ENCODE measurements at places on chromosomes 11 and 22.

DNA sequence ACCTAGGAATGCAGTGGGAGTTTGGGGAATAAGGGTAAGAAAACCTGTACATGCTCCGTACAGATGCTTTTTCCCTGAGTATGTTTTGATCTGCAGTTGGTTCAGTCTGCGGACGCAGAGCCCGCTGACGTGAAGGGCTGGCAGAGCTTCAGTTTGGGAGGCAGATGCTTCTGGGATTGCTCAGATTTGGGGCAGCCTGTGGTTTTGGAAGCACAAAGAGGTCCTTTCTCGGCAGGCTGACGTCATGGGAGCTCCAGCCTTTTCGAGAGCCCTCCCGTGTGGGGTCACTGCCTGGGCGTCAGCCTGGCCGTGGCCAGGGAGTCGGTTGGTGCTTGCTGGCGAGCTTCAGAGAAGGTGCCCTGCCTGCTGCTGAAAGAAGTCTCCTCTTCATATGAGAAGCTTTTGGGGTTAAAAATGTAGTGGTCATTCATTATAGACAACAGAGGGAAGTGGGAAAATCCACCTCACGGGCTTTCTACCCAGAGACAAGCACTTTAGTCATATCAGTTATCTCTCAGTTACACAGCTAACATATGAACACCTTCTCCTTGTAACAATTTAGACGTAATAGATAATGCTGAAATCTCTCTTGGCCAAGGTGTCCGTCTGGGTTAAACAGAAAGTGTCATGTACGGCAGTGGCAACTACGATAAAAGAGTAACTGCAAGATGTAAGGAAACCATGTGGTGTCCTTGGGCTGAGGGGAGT, 26.8 kb downstream of the TPCN2 start:
- no peak for DNase-seq

DNA sequence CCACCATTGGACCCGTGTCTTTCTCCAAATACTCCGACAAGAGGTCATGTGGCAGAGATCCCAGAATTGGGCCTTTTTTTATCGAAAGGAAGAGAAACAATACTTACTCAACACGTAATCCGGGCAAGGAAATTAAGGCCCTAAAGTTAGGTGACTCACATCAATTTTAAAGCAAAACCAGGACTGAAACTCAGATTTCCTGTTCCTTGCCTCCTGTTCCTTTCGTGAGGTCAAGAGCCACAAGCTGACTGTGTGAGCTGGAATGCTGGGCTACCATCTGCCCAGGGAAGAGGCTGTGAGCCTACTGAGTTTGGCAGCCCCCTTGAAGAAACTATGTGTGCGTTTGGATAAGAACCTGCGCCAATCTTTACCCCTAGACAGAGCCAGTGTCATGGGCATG, 27.1 kb upstream of the MRGPRX2 start:
- no peak for DNase-seq

GRCh38 chr11:67384851-67385366, 6.9 kb upstream of the RAD9A start:
- DNase-seq = no peak

DNA sequence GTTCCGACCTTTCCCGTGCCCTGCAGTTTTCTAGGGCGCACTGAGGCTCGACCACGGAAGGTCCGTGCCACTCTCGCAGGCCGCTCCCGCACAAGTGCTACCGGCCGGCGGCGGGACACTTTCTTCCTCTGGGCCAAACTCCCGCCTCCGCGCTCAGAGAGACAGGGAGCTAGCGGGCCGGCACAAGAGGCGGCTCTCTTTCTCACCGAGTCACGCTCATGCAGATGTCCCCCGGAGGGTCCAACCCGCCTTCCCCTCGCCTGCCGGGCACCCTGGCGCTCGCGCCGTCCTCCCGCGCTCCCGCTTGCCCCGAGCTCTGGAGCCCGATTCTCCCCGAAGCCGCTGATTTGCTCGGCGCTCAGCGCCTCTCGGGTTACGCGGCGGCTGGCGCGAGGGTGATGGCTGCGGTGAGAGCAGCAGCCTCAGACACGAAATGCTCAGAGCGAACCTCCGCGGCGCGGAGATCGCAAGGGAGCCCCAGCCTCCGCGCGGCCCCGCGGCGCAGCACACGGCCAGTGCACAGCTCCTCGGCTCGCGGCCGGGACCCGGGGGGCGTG, 1.0 kb downstream of the LMO1 start:
- DNase-seq = peak; percentile 37

DNA sequence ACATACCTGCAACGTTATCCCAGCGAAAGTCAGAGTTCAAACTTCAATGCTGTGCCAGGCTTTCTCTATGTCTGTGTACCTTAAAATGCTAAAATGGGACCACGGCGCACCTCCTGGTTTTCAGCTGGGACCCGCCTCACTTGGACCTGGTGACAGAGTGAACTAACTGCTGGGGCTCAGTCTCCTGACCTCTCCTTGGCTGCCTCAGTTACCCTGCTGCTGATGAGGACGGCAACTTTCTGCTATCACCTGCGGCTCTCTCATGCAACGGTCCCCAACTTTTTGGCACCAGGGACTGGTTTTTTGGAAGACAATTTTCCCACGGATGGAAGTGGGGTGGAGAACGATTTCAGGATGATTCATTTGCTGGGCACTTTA, 402.8 kb downstream of the BRD1 start:
- DNase-seq = no peak

DNA sequence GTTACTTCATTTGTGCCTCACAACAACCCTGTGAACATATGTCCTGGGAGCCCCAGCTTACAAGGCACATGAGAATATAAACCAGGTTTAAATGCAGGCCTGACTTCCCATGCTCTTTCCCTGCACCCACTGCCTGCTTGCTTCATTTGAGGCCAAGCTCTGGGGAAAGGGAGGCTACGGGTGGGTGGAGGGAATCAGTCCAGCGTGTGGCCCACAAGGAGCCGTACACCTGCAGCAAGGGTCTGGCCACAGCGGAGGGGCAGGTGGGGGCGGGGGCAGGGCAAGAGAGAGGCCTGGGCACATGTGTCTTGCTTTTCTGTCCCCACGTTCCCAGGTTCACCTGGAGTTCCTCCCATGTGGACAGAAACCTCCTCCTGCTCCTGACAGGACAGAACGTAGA, 26.2 kb downstream of the FAM83F start:
- no peak for DNase-seq
